ENCODE measurements at places on chromosomes 2 and 18.

GRCh38 chr2:10977003-10977402, 65.3 kb downstream of the KCNF1 start:
- DNase-seq: no peak

- peak; percentile 40 for DNase-seq
Measured at GRCh38 chr2:31239593-31240177, 5.7 kb downstream of the EHD3 start.

DNA sequence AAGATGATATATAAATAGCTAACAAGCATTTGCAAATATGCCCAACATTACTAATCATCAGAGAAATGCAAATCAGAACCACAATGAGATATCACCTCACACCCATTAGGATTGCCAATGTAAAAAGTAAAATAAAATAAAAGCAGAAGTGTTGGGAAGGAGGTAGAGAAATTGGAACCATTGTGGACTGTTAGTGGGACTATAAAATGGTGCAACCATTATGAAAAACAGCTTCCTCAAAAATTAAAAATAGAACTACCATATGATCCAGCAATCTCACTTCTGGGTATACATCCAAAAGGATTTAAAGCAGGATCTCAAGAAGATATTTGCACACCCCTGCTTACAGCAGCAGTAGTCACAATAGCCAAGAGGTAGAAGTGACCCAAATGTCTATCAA, 99.8 kb upstream of the DAPL1 start:
- no peak for DNase-seq

DNA sequence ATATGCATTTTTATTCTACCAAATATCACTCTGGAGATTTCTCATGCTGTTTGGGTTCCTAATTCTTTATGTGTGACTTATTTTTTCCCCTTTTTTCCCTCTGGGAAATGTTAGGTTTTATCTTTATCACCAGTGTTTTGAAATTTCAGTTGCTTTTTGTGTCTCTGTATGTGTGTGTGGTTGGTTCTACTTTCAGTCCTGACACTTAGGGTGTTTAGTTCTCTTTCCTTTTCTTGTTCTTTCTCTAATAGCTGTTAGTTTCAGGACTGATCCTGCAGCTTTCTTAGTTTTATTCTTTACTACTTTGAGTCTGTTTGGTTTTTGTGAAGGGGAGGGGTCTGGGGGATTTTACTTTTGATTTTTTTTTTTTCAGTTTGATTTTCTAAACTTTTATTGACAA, 23.1 kb downstream of the PPM1B start:
- DNase-seq: no peak

DNA sequence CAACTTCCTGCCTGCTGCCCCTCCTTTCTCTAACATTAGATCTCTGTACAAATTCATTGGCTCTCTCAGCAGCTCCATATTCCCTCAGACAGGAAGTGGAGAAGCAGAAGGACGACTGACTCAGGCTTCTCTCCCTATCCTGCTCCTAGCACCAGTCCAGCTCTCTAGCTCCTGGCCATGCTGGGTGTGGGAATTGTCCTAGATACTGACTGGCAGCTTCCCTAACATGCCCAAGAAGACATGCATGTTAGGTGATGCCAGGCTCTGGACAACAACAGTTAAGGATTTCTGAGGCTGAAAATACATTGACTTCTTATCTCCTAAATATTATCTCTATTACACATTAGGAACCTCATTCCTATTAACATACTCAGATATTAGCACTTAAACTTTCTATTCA, 292.9 kb downstream of the IKZF2 start:
- no peak for DNase-seq

GRCh38 chr18:33699372-33699771, 121.4 kb downstream of the ASXL3 start:
- DNase-seq: no peak

- DNase-seq: no peak
Measured at GRCh38 chr2:9285385-9285920, 78.8 kb downstream of the ASAP2 start.

GRCh38 chr18:9437672-9438071, 37.6 kb upstream of the RALBP1 start:
- peak; percentile 23 for DNase-seq

DNA sequence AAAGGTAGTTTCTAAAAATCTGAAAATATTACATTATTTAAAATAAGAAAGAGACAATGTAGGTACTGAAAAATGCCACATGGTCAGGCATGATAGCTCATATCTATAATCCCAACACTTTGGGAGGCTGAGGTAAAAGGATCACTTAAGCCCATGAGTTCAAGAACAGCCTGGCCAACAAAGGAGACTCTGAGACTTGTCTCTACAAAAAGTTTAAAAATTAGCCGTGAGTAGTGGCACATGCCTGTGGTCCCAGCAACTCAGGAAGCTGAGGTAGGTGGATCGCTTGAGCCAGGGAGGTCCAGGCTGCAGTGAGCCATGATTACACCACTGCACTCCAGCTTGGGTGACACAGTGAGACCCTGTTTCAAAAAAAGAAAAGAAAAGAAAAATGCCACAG, 21.8 kb downstream of the ATAD2B start:
- DNase-seq: no peak

DNA sequence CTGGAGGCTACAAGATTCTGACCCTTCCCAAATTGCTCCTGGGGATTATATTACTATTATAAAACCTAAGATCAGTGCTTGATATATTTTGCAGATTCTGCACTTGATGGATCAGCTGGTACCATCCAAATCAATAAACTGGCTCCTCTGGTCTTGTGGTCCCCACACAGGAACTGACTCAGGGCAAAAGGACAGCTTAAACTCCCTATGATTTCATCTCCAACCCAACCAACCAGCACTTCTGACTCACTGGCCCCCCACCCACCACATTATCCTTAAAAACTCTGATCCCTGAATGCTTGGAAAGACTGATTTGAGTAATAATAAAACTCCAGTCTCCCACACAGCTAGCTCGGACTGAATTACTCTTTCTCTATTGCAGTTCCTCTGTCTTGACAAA, 82.1 kb downstream of the TMEM163 start:
- DNase-seq: no peak

GRCh38 chr2:205811387-205811786, 129.1 kb downstream of the NRP2 start:
- DNase-seq: no peak

DNA sequence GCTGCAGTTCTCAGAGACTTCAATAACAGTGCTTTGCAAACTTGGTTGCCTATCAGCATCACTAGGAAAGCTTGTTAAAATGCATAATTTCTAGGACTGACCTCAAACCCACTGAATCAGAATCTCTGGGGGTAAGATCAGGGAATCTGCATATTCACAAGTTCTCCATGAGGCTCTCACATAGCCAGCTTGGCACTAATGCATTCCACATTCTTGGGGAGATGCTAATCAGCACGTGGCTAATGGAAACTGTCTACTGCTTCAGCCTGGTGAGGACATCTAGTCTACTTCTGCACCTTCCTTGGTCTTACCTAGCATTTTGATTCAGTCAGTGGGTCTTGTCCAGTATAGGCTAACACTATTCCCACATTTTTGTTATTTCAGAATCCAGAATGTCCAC, 56.3 kb downstream of the RBKS start:
- no peak for DNase-seq

DNA sequence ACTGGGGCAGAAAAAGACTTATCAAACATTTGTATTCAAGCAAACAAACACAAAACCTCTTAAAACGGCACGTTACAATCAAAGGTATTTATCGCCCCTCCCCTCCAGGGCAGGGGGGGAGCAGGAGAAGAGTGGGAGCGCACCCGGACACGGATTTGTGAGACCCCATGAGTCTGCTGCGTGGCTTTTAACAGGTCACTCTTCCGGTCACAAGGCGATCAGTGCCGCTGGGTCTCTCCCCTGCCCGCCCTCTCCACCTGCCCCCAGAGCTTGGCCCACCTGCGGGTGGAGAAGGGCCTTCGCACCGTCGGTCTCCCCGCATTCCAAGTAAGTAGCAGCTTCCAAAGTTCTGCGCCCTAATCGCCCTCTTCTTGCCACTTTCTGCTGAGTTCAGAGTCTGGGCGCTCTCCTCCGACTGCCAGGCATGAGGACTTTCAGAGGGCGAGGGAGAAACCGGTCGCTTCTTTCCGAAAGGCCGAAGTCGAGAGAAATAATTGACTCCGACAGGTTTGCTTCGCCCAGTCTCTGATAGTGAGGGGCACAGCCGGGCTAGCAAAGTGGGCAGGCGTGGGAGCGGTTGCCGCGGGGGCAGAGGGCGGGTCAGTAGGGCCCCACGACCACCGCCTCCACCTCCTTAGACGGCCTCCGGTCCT, 800 bp downstream of the RPRM start:
- no peak for DNase-seq

DNA sequence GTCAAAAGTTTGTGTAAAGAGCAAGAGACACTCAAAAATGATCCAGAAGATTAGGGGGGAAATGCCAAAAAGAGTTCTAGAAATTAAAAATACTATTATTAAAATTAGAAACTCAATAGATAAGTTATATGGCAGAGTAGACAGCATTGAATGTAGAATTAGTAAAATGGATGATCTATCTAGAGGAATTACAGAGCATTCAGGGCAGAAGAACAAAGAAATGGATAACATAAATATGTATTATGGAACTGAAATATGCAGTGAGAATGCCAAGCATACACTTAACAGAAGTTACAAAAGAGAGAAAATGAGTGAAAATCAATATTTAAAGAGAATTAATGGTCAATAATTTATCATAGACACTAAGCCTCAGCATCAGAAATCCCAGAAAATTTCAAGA, 33.2 kb upstream of the OR6B3 start:
- no peak for DNase-seq

GRCh38 chr2:241764275-241765241, 12.1 kb upstream of the GAL3ST2 start:
- no peak for DNase-seq

DNA sequence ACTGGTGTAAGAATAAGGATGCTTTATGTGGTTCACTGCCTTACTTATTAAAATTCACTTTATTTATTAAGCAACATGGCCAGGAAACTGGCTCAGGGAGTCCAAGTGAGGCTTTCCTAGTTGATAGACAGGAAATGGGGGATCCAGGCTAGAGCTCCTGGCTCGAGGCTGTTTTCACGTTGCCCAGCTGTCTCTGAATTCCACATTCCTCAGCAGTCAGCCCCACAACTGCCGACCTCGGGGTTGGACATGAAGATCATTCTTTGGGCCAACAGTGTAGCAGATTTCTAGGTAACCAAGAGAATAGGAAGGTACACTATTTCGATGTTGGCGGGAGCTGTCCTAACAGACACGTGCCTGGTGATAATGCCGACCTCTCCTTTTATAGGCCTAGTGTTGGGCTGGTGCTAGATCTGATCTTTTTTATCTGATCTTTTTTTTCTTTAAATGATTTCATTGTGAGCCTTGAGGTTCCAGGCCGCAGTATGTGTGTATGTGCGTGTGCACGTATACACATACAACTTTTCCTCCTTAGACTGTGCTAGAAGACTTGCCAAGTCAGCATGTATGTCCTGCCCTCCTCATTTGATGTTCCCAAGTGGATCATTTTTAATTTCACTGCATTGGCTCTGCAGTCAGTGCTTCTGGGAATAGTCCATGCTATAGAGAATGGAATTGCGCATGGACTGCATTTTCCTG, 103.5 kb downstream of the CABLES1 start:
- DNase-seq: peak; percentile 72

GRCh38 chr18:79668203-79668602, 11.4 kb upstream of the CTDP1 start:
- no peak for DNase-seq

All from muscle of back (tissue), 13 donors.